Activated CD8-positive, alpha-beta memory T cell treated with anti-CD3 and anti-CD28 coated beads, Interleukin-2, amount 10 ng/mL, durations not matched to agents 7 days and 5 days (primary cell): ENCODE measurements at places on chromosomes 13 and 19. TPM values are rescaled to one million over a fixed set of nuclear protein-coding genes. Genes with fewer than 3 reads are reported as not detected.

CPAMD8 gene
- total RNA-seq, result 1.3 TPM

NLRP9 gene
- total RNA-seq, result not detected

ZNF709 gene
- 1.4 TPM for total RNA-seq

ATP4B gene
- total RNA-seq, result not detected

DNA sequence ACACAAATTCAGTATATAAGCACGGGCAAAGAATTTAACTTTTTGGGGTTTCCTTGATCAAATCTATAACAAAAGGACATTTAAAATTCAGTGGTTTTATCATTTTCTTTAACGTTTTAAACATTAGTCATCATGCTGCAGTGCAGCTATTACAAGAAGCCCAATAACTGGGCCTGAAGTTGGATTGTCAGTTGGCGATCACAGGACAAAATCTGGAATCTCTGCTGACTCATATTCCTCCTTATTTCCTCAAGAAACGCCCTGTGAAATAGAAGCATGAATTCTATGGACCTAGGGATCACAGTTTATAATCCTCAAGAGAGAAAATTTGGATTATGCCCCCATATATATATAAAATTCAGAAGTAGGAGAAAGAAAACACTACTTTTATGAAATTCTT is 971.6 kb upstream of the MIR17HG start:
- no peaks in the 10 kb centered on the region for H3K27me3 ChIP-seq
- H3K4me3 ChIP-seq, result no peak overlapping the region
- H3K4me1 ChIP-seq, result no peaks in the 10 kb centered on the region
- DNase-seq, result no peak

DNA sequence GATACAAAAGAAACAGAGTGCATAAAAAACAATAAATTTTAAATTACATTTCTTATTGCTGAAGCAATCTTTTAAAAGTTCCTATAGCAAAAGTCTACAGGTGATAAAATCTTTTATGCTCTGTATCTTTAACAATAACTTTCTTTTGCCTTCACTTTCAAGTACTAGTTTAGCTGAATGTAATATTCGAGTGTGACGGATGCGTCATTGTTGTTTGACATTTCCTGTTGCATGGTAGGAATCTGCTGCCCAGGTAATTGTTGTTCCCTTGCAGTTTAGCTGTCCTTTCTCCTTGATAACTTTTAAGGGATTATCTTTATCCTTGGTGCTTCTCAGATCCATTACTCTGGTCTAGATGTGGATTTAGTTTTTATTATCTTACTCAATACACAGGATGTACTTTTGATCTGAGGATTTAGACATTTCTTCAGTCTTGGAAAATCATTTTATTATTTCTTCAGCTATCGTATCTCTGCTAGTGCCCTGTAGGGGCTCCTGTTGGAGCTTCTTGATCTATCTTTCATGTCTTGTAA is 2.1 kb upstream of the CPB2 start:
- peaks cover 29% of the 10 kb centered on the region for H3K27me3 ChIP-seq
- H3K4me1 ChIP-seq, result peaks cover 11% of the 10 kb centered on the region
- no peak for DNase-seq
- H3K36me3 ChIP-seq, result no peaks in the 10 kb centered on the region

DNA sequence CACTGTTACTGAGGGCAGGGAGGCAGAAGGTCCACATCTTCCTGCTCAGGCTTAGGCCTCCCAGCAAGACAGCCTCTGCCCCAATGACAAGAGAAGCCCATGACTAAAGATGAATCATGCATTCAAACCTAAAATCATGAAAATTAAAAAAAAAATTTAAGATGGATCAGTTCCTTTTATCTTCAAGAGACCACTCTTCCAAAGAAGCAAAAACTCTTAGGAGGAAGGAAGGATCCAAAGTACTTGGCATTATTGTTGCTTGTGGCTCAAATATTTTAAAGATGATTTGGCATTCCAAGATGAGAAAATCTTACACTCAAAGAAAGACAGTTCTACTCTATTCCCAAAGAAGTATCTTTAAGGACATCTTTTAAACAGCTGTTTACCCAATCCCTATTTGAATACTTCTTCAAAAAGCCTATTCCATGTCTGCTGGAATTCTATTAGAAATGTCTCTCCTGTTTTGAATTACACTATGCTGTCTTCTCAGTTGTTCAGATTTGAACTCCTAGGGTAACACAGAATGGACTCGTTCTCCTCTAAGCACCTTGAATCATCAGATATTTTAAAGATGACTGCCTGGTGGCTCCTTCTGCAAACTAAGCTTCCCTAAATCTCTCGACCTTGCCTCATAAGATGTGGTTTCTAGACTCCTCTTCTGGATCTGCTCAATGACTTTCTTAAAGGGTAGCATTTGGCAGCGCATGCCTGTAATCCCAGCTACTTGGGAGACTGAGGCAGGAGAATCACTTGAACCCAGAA is 7.0 kb downstream of the SERP2 start:
- no peaks in the 10 kb centered on the region for H3K36me3 ChIP-seq
- no peaks in the 10 kb centered on the region for H3K4me1 ChIP-seq
- no peak overlapping the region for H3K4me3 ChIP-seq
- H3K27me3 ChIP-seq, result peaks cover 36% of the 10 kb centered on the region
- H3K27ac ChIP-seq, result no peak overlapping the region

DNA sequence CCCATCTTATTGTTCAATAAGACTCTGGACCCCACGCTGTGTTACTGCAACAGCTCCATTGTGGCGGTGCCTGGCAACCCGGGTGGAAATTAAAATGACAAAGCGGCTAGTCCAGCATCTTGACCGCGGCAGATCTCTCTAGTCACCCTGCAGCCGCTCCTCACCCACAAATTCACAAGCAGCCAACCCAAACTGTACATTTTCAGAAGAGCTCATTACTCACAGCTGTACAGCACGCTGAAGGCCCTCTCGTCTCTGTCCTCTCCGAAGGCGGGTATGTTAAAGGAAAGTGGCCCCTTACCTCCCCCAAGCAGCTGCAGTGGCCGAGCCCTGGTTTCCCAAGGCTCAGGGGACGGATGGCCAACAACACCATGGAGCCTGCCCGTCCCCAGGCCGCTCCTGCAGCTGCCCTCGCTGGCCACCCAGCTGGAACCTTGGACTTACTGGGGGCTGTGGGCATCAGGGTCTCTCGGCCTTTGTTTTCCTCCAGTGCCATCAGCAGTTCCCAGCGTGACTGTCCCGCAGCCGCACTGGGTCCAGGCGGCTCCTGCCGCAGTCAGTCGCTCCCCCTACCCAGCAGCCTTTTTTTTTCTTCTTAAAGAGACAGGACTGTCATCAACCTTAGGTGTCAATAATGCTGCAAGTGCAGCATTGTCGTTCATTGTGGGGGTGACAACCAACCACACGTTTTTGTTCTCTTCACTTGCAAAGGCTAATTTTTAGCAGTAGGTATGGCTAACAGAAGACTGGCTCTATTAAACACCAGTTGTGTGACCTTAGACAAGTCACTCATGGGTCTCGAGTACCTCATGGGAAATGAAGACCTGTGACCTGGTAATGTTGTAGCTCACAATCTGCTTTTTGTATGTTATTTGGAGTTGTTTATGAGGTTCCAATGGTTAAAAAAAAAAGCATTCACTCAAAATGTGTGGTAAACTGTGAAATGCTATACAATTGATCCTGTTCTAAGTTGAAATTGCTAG is at the start of gene SACS:
Gene SACS, minus strand, starts transcription at position 532 of the 983 bp plus-strand sequence. CDS start 22,463 bp downstream, outside the sequence.
- peaks cover 38% of the 10 kb centered on the region for H3K27me3 ChIP-seq
- no peaks in the 10 kb centered on the region for H3K36me3 ChIP-seq
- DNase-seq, result no peak
- no peak within 1 kb of the TSS for H3K4me3 ChIP-seq
- H3K4me1 ChIP-seq, result peaks cover 1% of the 10 kb centered on the region
